GM18507 (cell line): ENCODE measurements at places on chromosomes 3 and 15.
A peak's percentile ranks its signal among the peaks of the same experiment; 100 is the strongest.

- no peak for DNase-seq
Observed at GRCh38 chr3:32076566-32076965, 29.9 kb upstream of the GPD1L start.

DNA sequence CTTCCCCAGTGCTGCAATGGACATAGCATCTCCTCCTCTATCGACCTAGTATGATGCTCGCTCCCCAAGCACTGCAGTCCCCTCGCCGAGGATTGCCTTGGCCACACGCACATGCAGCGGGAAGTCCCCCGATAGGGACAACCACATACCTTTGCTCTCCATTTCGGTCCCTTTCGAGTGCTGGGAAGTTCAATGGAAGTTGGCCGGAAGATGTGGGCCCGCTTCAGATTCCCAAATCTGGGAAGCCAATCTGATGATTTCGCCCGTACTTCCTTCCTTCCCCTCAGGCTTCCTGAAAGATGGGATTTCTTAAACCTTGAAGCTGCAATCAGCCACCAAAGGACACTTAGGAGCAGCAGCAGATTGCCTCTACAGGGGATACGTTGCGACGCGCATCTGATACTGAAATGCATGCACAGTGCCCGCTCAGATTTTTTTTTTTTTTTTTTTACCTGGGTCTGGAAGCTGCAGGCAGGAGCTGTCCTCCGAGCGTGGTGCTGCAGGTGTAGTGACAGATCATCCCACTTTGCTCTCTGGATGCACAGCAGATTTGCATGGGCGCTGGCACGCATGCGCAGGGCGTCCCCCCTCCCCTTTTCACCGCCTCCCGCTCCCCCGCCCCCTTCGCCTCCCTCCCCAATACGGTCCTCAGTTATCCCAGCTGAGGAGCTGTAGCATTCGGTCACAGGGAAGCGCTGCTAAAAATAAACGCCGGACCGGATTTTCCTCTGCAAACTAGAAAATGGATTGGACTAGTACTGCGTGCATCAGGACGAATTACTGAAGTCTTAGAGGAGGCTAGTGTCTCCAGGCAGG, at the start of gene FGF12:
TSS of gene FGF12 (minus strand) at position 510 of the 816 bp plus-strand sequence.
- DNase-seq: peak; percentile 2

- no peak for DNase-seq
Observed at GRCh38 chr15:42427429-42428223, 63.3 kb downstream of the ZNF106 start.

GRCh38 chr3:30640851-30641250, 34.5 kb downstream of the TGFBR2 start:
- DNase-seq: no peak

- no peak for DNase-seq
Observed at GRCh38 chr3:165553371-165553770, 283.9 kb downstream of the BCHE start.

GRCh38 chr3:27094721-27095120, 274.5 kb downstream of the NEK10 start:
- DNase-seq: no peak

- no peak for DNase-seq
Observed at GRCh38 chr3:51716805-51717204, 9.9 kb downstream of the GRM2 start.

DNA sequence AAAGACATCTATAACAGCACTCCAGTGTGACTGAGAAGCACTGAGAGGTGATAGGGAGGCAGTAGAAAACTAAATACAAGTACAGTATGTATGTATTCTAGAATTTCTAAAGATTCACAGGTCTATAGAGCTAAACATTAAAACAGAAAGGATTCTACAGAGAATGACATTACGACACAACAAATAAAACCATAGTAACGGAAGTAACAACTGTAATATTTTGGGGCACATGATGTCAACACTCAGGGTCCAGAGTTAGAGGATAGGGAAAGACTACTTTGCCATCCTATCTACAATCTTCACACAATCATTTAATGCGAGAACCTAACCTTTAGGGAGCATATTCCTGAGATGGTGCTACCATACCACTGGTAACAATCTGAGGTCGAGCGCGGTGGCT, 13.6 kb downstream of the UBXN7 start:
- DNase-seq: no peak

- DNase-seq: no peak
Observed at GRCh38 chr3:37686220-37686619, 175.5 kb upstream of the CTDSPL start.

DNA sequence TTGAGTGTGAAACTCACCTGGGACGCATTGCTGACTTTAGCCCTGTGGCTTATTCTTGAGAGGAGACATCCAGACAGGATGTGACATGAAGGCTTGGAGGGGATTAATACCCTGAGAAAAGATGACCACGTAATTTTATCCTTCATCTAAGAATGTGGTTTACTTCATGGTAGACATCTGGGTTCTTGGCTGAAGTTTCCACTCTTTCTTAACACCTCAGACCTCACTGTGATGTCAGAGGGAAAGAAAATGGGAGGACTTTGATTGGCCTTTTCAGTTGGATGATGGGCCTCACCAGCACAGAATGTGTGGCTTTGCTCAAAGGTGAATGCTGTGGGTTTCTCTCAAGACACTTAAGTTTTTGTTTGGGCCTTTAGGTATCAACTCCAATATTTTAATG, 16.5 kb downstream of the GORASP1 start:
- no peak for DNase-seq

DNA sequence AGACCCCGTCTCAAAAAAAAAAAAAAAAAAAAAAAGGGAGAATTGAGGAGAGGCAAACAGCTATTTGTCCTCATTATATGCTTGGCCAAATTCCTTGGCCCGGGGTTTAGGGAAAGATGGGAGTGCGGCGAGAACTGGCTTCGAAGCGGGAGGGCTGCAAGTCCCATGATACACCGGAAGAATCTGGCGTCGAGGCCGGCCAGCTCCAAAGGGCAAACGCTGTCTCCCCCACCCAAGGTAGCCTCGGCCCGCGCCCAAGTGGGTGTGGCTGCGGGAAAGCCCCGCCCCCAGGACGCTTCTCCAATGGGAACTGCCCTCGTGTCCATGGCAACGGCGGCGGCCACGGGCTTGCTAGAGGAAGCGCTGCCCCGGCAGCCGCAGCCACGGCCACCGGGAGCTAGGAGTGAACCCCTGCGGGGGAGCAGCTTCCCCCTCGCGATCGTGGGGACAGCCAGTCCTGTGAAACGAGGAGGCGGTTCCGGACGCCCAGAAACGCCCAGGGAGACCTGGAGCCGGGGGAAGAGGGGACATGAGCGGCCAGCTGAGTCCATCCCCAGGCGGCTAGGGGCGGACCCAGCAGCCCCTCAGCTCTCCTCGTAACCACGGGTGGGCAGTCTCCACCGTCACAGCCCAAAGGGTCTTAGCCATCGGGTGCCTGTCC, at the start of gene TTLL13:
TSS of gene TTLL13 (plus strand) at position 354 of the 661 bp plus-strand sequence. CDS start 1,075 bp downstream, outside the sequence.
- peak; percentile 64 for DNase-seq

DNA sequence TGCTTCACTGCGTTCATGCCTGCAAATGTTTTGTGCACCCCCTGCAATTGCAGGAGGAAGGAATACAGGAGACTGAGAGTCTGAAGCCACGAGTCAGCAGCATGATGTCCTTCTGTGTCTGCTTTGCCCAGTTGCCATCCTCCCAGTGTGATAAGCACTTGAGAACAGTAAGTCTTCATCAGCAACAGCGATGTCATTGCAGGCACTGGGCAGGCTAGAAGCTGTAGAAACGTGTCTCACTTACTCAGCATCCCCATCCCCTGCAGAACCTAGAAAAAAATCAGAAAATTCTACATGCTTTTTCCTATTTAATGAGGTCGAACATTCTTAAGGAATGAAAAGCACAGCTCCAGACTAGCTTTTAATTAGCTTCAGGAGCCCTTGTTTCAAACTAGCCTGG, 156.5 kb upstream of the LPP start:
- no peak for DNase-seq

GRCh38 chr3:175346573-175347356, 487.6 kb downstream of the NAALADL2 start:
- no peak for DNase-seq

GRCh38 chr3:133955892-133956291, 60.2 kb upstream of the RAB6B start:
- no peak for DNase-seq

GRCh38 chr3:56899851-56900250, 98.1 kb upstream of the ARHGEF3 start:
- DNase-seq: no peak

- DNase-seq: no peak
Observed at GRCh38 chr15:70956201-70956995, 63.8 kb downstream of the LRRC49 start.

DNA sequence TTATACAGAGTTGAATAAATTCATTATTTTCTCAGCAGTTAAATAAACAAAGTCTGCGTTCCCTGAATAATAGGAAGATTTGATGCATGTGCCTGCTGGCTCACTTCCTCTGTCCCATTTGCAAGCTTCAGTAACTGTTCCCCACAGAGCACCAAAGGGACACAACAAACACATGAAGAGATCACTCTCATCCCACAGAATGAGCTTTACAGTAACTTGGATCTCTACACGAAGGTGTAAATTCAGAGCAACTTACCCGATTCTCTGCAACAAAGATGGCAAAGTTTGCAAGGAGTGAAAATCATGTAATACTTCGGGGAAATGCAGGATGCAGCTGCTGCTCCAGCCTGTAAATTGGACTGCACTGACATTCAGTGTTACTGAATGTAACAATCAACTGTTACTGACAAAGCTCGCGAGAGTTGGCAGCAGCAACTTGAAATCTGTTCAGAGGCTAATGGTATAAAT, at the start of gene BCHE:
TSS of gene BCHE (minus strand) at position 366 of the 468 bp plus-strand sequence. CDS start 6,390 bp downstream, outside the sequence.
- DNase-seq: no peak

DNA sequence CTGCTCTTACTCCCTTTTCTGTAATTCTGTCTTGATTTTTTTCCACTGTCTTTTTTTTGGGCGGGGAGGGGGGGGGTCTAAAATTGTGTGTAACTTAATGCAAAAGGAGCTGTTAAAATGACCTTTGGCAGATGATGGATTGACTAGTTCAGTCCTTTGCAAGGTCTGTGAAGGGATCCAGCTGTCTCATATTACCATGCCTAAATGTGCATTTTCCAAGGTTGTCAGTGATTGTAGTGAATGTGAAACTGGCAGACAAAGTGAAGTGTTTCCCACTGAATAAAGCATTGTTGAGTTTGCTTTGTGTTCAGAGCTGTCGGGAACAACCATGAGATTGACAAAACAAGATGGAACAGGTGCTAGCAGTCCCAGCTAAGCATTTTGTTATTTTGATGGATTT, 110.1 kb upstream of the SKOR1 start:
- DNase-seq: no peak

DNA sequence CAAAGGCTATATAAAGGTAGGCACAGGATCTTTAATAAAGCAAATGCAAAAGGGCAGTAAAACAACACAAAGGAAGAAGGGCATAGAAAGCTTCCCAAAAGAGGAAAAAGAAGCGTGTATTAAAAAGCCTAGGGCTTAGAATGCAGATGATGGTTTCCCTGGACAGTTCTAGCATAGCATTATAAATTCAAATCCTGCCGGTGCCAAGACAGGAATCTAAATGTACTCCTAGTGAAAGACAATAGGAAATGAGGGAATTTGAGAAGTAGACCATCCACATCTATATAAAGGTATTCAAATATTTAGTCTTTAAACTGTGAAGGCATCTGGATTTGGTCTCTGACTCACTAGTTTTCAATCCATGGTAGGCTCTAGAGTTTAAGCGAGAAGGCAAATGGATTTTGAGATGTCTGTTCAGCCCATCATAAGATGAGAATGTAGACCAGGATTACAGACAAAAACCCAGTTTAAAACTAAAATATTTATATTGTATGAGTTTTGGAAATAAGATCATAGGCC, 431.8 kb downstream of the TBL1XR1 start:
- no peak for DNase-seq

DNA sequence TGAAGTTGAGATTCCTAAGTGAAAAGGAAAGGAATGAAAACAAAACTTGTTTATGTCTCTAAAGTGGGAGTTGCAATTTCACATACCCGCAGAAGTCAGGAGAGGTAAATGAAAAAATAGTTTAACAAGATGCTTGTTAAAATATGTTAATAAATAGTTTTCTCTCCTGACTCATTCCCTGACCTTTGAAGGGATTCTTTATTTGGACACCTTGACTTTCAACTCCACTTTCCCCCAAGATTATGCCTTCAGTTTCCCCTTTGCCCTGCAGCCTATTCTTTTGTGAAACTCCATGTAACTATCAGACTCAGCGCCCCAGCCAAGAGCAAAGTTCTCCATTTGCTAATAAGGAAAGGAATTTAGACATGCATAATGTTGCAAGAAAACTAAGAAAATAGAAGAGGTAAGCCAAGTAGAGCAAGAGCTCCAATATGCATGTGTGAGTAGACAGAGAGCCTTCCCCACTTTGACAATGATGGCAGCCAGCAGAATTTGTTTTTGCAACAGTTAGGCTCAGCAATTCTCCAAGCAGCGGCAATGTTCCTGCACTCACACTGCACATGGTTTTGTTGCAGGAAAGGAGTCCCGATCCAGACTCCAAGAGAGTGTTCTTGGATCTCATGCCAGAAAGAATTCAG, 61.2 kb downstream of the CD200 start:
- DNase-seq: no peak
